ENCODE measurements at places on chromosomes 7 and 10. TPM values are rescaled to one million over a fixed set of nuclear protein-coding genes. Genes with fewer than 3 reads are reported as not detected.

Gene TUBB8
- total RNA-seq: not detected

Gene INSYN2A
- total RNA-seq: 2.3 TPM

Gene AGAP5
- 6.6 TPM for total RNA-seq

Gene EMX2
- not detected for total RNA-seq

Gene C7orf25
- total RNA-seq: 26.1 TPM

Gene ARHGEF5
- 0.70 TPM for total RNA-seq

Gene DTX2
- total RNA-seq: 14.4 TPM

Gene GBF1
- 62.8 TPM for total RNA-seq

Gene FAM221A
- total RNA-seq: 2.9 TPM

Gene NDUFB8
- total RNA-seq: 161 TPM

Gene WNT2
- not detected for total RNA-seq

Gene IL6
- 0.56 TPM for total RNA-seq

Data from myocyte (in vitro differentiated cells).